ENCODE measurements at places on chromosomes 12 and 14. TPM values are rescaled to one million over a fixed set of nuclear protein-coding genes. Genes with fewer than 3 reads are reported as not detected.

The PPP4R3A gene
- total RNA-seq: 145 TPM

The GARIN6 gene
- total RNA-seq: not detected

The KLHDC1 gene
- total RNA-seq: 20.2 TPM

The RD3L gene
- total RNA-seq: not detected

The DPPA3 gene
- total RNA-seq: not detected

The VRK1 gene
- total RNA-seq: not detected

The VWF gene
- total RNA-seq: 103 TPM
